HepG2 (cell line): ENCODE measurements at places on chromosomes 3 and 15. TPM values are rescaled to one million over a fixed set of nuclear protein-coding genes. Genes with fewer than 3 reads are reported as not detected.

- no peaks in the 10 kb centered on the region for H3K36me3 ChIP-seq
- H3K4me3 ChIP-seq: no peak overlapping the region
- no peak for DNase-seq
These were observed 667.1 kb upstream of the NR2F2 start for GRCh38 chr15:95663156-95664100.

DNA sequence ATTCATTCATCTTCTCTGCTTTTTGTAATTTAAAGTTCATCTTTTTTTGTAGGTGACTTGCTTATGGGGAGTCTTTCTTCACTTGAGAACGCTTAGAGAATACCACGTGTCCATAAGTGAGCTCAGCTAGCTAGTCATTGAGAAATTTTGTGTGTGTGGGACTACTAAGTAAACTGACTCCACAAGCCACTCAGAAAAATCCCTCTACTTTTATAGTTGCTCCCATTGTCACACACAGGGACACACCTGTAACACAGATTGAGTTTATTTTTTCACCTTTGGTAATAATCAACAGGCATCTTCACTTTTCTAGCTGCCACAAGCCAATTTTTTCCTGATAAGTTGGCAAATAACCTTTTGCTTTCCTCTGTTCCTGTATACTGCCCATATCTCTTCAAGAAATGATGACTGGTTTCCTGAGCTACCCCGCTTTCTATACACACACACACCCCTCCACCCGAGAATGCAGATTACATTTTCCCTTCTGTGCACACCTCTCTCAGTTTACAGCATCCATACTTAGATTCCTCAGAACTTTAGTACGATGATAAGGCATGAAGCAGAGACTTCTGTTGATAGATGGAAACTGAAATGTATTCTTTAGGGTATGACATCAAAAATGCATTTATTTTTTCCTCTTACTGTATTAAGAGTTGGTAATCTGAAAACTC, 4.6 kb downstream of the TSC22D2 start:
- H3K36me3 ChIP-seq: 0 out of 2 replicates have a peak, but pooled peaks cover 1% of the 10 kb centered on the region
- DNase-seq: peak; percentile 63
- H3K27me3 ChIP-seq: no peaks in the 10 kb centered on the region; the same call in 2 of the 3 replicates
- peaks cover 28% of the 10 kb centered on the region for H3K4me1 ChIP-seq
- H3K27ac ChIP-seq: no peak overlapping the region

- DNase-seq: no peak
- peaks cover 53% of the 10 kb centered on the region for H3K4me1 ChIP-seq
- no peaks in the 10 kb centered on the region; the same call in 1 of the 2 replicates for H3K36me3 ChIP-seq
These were observed 12.8 kb downstream of the PPCDC start for GRCh38 chr15:75036212-75036616.

DNA sequence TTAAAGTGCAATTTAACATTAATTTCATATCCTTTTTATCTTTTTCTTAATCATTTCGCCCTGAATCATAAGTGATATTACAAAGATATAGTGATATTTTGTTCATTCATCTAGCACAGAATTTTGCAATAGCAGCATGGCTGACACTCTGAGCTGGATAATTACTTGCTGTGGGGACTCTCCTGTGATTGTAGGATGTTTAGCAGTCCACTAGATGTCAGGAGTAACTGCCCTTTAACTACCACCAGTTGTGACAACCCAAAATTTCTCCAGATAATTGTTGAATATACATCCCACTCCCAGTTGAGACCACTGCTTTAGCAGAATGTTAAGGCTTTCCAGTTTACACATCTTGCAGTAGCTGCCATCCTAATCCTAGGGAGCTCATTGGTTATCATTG, 196.8 kb upstream of the MBNL1 start:
- no peaks in the 10 kb centered on the region for H3K36me3 ChIP-seq
- H3K4me1 ChIP-seq: no peaks in the 10 kb centered on the region
- peak; percentile 19 for DNase-seq
- no peak overlapping the region for H3K4me3 ChIP-seq
- H3K27ac ChIP-seq: no peak overlapping the region

GRCh38 chr3:143064777-143065176, 54.8 kb upstream of the CHST2 start:
- H3K27me3 ChIP-seq: no peaks in the 10 kb centered on the region
- peaks cover 4% of the 10 kb centered on the region; the same call in 1 of the 3 replicates for H3K36me3 ChIP-seq
- H3K4me1 ChIP-seq: peaks cover 8% of the 10 kb centered on the region; the same call in 1 of the 2 replicates
- no peak overlapping the region for H3K27ac ChIP-seq

- H3K27ac ChIP-seq: no peak overlapping the region
- no peaks in the 10 kb centered on the region for H3K36me3 ChIP-seq
- H3K27me3 ChIP-seq: no peaks in the 10 kb centered on the region
These were observed 140.9 kb downstream of the ADAMTS9 start for GRCh38 chr3:64546856-64547255.

DNA sequence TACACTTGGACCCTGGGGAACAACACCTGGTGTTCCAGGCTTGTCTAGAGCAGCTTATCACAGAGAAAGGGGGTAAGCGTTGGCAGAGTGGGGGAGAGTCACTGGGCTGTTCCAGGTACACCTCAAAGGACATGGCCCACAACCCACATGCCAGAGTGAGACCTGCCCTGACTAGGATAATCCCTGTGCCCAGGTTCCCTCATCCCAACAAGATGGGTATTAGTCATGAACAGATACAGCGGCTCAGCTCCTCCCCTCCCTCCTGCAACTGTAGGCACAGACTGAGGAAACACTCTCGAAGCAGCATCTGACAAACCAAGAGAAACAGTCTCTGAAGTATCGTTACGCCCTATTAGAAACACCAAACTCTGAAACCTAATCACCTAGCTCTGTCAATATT, 32.1 kb upstream of the RPS17 start:
- H3K27ac ChIP-seq: no peak overlapping the region
- H3K36me3 ChIP-seq: no peaks in the 10 kb centered on the region
- H3K4me3 ChIP-seq: no peak overlapping the region

GRCh38 chr3:102745881-102746280, 311.1 kb downstream of the ZPLD1 start:
- no peaks in the 10 kb centered on the region for H3K27me3 ChIP-seq
- DNase-seq: no peak
- H3K27ac ChIP-seq: no peak overlapping the region
- H3K36me3 ChIP-seq: no peaks in the 10 kb centered on the region
- no peak overlapping the region for H3K4me3 ChIP-seq

- H3K27ac ChIP-seq: no peak overlapping the region
- DNase-seq: peak; percentile 39
- no peaks in the 10 kb centered on the region for H3K27me3 ChIP-seq
- H3K36me3 ChIP-seq: no peaks in the 10 kb centered on the region
- H3K4me1 ChIP-seq: peaks cover 26% of the 10 kb centered on the region
- H3K4me3 ChIP-seq: no peak overlapping the region
These were observed 30.6 kb upstream of the LYSMD4 start for GRCh38 chr15:99763827-99764226.

DNA sequence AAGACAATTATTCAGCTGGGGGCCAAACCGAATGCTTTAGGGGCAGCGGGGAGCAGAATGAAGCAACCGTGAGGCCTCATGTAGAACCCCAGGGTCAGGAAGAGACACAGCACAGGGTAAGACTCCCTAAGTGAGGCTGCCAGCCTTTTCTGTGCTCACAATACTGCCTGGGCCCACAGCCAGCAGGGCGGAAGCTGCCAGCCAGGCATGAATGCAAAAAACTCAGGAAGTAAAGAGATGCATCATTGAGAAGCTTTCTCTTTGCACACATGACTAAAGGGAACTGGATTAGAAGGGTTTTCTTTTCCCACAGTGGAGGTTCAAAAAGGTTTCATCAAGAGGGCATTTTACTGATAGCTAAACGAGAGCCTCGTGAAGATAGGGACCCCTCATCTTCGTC, 33.3 kb downstream of the CA12 start:
- H3K36me3 ChIP-seq: no peaks in the 10 kb centered on the region
- no peak for DNase-seq
- H3K27me3 ChIP-seq: peaks cover 1% of the 10 kb centered on the region; the same call in 1 of the 2 replicates
- H3K4me3 ChIP-seq: no peak overlapping the region

GRCh38 chr3:72308641-72309040, 523.7 kb upstream of the PROK2 start:
- peaks cover 12% of the 10 kb centered on the region; the same call in 1 of the 3 replicates for H3K27me3 ChIP-seq
- no peak for DNase-seq
- no peaks in the 10 kb centered on the region for H3K36me3 ChIP-seq
- no peak overlapping the region for H3K4me3 ChIP-seq
- H3K4me1 ChIP-seq: peaks cover 14% of the 10 kb centered on the region

DNA sequence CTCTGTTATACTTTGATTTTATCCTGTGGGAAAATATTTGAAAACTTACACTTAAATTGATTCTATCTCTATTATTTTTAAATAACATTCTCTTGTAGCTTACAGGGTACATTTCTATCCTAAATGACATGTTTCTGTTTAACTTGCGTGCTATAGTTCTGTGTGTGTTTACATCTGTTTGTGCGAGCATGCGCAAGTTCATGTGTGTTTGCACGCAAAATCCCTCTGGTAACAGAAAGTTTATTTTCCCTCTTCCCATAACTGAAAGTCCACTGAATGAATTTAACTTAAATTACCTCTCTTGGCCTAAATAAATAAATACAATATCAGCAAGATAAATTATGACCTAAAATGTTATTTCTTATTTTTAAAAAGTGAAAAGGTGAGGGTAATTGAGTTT, 117.3 kb upstream of the NEO1 start:
- H3K27ac ChIP-seq: no peak overlapping the region
- DNase-seq: no peak

GRCh38 chr3:111128884-111129283, 57.3 kb downstream of the NECTIN3 start:
- DNase-seq: no peak
- no peak overlapping the region for H3K4me3 ChIP-seq
- no peaks in the 10 kb centered on the region for H3K4me1 ChIP-seq
- H3K27me3 ChIP-seq: no peaks in the 10 kb centered on the region

DNA sequence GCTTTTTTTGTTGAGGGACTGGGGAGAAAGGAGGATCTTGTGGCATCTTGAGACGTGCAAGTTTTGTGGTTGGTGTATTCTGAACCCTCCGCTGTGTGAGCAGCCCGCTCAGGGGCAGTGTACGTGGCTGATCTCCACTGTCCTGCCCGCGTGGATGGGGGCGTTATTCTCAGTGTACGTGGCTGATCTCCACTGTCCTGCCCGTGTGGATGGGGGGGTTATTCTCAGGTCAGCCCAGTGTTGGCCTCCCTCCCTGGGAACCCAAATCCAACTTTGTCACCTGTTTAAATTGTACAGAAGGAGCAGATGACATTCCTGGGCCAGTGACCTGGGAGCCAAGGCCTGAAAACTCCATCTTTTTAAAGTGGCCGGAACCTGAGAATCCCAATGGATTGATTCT, 84.0 kb downstream of the PGPEP1L start:
- DNase-seq: no peak
- no peak overlapping the region for H3K4me3 ChIP-seq
- peaks cover 41% of the 10 kb centered on the region for H3K36me3 ChIP-seq
- no peaks in the 10 kb centered on the region for H3K4me1 ChIP-seq
- H3K27ac ChIP-seq: no peak overlapping the region

GRCh38 chr3:61774279-61774890, 213.0 kb downstream of the PTPRG start:
- H3K4me1 ChIP-seq: peaks cover 21% of the 10 kb centered on the region
- no peak overlapping the region for H3K4me3 ChIP-seq
- no peaks in the 10 kb centered on the region for H3K27me3 ChIP-seq
- no peak for DNase-seq

GRCh38 chr3:29314727-29315088, 33.8 kb downstream of the RBMS3 start:
- H3K27ac ChIP-seq: no peak overlapping the region
- no peak overlapping the region for H3K4me3 ChIP-seq
- H3K27me3 ChIP-seq: no peaks in the 10 kb centered on the region
- no peaks in the 10 kb centered on the region for H3K36me3 ChIP-seq

DNA sequence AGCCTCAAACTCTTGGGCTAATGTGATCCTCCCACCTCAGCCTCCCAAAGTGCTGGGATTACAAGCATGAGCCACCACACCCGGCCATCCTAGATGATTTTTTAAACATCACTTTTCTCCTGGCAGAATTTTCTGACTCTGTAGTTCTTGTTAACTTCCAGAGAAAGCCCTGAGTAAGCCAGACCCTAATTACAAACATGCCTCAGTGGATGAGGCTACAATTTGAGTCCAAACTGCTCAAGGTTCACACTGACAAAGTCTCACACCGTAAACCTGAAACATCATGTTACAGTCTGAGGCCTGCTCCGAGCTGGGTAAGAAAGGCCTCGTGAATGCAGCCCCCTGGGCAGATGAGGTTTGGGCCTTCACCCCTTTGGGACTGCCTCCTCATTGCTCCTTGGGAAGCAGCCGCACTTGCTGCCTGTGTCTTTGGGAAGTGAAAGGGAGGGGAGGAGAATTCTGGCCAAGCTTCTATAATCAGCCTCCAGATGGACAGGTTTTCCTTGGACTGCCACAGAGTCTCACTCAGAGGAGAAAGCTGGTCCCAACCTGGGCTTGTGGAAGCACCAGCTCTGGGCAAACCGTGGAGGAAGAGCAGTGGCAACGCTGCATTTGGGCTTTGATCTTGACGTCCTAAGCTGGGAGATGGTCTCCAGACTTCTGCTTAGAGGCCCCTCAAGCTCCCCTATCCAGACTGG, 46.0 kb downstream of the CA12 start:
- no peak for DNase-seq
- no peak overlapping the region for H3K27ac ChIP-seq
- no peaks in the 10 kb centered on the region for H3K36me3 ChIP-seq
- no peak overlapping the region for H3K4me3 ChIP-seq
- peaks cover 5% of the 10 kb centered on the region; the same call in 1 of the 2 replicates for H3K4me1 ChIP-seq
- H3K27me3 ChIP-seq: peaks cover 3% of the 10 kb centered on the region

GRCh38 chr3:23114432-23114831, 88.7 kb upstream of the UBE2E2 start:
- H3K4me1 ChIP-seq: no peaks in the 10 kb centered on the region
- no peaks in the 10 kb centered on the region for H3K36me3 ChIP-seq
- H3K27ac ChIP-seq: no peak overlapping the region
- no peak overlapping the region for H3K4me3 ChIP-seq
- H3K27me3 ChIP-seq: no peaks in the 10 kb centered on the region
- DNase-seq: no peak

DNA sequence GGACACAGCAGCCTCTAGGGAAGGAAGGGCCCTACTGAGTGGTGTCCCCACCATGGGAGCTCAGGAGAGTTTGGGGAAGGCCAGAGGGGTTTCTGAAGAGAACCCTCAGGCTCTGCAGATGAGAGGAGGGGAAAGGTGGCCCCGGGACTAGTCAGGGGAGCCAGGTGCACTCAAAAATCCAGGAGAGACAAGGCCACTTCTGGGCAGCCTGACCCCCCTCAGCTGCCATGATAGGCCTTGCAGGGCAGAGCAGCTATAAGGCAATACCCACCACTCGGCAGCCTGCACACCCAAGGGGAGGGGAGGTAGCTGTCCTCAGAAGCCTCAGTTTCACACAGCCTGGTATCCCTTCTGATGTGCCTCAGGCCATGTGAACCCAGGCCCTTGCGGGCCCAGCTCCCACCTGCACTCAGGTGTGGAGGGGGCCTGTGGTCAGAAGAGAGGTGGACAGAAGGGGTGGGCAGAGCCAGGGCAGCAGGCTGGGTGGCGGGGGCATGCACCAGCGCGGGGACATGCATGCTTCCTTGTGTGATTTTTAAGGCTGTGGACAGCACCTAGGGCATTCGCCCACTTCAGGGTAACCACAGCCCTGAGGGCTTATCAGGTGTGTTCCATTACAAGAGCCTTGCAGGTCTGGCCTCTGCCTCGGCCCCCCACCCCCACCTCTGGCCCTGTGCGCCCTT, 34.6 kb downstream of the SRPRB start:
- no peaks in the 10 kb centered on the region for H3K4me1 ChIP-seq
- H3K36me3 ChIP-seq: no peaks in the 10 kb centered on the region
- peaks cover 9% of the 10 kb centered on the region; the same call in 1 of the 2 replicates for H3K27me3 ChIP-seq
- no peak overlapping the region for H3K27ac ChIP-seq

The ATRIP gene
- 11.4 and 12.5 TPM in 2 replicates for total RNA-seq

The ZCWPW2 gene
- 0.46 and 0.53 TPM in 2 replicates for total RNA-seq

The DISP2 gene
- 0.09 and 0.15 TPM in 2 replicates for total RNA-seq

The PLOD2 gene
- 65.4 and 107 TPM in 2 replicates for total RNA-seq

The CLDN16 gene
- 0.21 and 0.24 TPM in 2 replicates for total RNA-seq

The GATA2 gene
- 4.7 and 6.2 TPM in 2 replicates for total RNA-seq

The TIGIT gene
- total RNA-seq: not detected in 2 replicates

The GOLGA8S gene
- total RNA-seq: 0.02 TPM in 1 of 2 replicates, not detected in the other

The APBA2 gene
- total RNA-seq: 0.29 and 0.62 TPM in 2 replicates
